SHP77 treated with DMSO at 0.1 percent for 48 hours (cell line): ENCODE measurements at places on chromosomes 16 and 17.

GRCh38 chr17:55322453-55322985, 57.8 kb downstream of the HLF start:
- no peak for DNase-seq

- no peak for DNase-seq
Measured at GRCh38 chr17:66981983-66982508, 17.5 kb downstream of the CACNG4 start.

DNA sequence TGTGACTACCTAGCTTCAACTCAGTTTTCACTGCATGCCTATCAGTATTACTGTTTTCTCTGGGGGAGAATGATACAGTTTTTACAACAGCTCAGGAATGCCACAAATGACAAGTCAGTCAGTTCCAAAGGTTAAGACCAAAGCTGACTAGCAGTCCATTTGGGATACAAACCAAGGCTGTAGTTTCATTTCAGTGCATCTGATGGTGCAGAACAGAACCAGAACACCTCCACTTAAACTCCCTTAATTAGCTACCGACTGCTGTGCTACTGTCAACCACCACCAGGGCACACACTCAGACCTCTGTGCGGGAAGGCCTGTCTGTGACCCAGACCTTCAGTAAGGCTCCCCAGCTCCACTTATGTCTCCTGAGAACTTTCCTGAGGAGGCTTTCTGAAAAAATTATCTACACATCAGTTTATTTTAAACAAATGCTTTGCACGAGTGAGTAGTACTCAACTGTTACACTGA, 20.4 kb downstream of the NFE2L1 start:
- no peak for DNase-seq

- DNase-seq = no peak
Measured at GRCh38 chr16:53912155-53912554, 208.2 kb downstream of the FTO start.

DNA sequence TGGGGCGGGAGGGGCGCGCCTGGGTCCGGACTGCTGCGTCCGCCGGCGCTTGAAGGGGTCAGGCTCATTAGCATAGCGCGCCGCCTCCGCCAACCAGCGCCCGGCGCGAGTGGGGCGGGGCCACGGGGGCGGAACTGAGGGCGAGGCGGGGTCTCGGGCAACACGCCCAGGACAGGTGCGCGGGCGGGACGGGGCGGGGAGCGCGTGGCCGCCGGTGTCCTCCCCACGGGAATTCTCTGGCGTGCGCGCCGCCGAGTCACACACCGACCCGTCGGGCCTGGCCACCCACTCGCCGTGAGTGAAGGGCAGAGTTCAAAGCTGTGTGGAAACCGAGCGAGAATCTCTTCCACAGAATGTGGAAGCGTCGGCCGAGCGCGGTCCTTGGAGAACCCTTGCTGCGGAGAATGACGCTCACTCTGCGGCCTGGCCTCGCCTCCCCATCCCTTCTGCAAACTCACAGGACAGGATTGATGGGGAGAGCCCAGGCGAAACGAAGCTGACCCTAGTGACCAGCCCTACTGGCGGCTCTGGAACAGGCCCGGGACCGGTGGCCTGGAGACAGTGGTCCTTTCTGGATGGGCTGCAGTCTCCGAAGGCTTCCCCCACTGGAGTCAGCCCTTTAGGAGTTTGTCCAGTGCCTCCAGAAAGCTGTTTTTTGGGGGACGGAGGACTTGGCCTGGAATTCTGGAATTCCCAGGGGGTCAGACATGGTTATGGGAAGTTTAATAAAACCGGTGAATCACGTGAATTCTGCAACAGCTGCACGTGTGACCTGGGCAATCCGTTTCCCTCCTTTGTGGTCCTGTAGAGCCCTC, at the start of gene SNAI3:
Gene SNAI3, minus strand, starts transcription at position 69 of the 815 bp plus-strand sequence. CDS start 101 bp downstream, outside the sequence.
- DNase-seq = peak; percentile 46

GRCh38 chr16:972316-973002, 1.7 kb upstream of the LMF1 start:
- DNase-seq = no peak

DNA sequence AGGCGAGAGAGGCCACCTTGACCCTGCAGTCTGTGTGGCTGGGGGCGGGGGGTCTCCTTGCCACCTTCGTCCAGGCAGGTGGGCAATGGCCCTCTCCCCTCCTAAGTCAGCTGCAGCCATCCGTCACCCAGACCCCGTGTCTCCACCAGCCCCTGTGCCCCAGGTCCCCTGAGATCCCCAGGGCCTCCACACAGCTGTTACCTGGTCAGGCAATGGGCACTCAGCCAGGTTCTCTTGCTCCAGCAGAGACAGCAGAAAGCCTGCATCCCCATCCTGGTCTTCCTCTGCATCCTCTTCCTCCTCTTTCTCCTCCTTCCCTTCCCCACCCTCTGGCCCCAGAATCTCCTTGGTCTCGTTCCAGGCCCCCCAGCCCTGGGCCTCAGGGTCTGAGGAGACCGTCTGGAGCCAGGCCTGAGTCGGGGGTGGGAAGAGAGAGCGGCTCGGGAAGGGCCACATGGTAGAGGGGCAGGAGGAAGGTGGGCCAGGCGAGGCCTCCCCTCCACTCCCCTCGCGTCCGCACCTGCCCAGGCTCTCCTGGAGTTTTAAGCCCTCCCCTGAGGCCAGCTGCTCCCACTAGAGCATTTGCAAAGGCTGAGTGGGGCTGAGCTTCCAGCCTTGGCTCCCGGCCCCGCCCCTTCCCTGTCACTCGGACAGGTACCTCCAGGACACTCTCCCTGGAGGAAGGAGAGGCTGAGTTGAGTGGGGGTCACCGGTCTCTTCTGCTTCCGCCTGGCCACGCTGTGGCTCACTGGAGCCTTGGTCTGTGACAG, at the start of gene PABPN1L:
Gene PABPN1L, minus strand, starts transcription at position 510 of the 770 bp plus-strand sequence. Its CDS starts 54 bp downstream, at position 456.
- no peak for DNase-seq

DNA sequence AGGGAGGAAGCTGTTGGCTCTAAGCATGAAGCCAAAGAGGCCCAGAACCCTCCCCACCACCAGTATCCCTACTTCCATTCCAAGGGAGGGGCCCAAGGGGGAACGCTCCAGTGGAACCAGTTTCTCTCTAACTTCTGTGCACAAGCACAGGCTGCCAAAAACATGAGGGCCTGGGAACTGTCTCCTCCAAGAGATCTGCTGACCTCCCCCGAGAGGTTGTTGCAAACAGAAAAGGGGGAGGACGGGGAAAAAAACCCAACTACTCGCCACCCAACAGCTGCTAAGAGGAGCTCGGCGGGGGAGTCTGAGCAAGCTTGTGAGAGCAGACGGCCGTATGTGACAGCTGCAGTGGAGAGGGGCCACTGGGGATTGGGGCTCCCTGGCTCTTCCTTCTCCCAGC, 15.7 kb upstream of the SLC35B1 start:
- DNase-seq = no peak

DNA sequence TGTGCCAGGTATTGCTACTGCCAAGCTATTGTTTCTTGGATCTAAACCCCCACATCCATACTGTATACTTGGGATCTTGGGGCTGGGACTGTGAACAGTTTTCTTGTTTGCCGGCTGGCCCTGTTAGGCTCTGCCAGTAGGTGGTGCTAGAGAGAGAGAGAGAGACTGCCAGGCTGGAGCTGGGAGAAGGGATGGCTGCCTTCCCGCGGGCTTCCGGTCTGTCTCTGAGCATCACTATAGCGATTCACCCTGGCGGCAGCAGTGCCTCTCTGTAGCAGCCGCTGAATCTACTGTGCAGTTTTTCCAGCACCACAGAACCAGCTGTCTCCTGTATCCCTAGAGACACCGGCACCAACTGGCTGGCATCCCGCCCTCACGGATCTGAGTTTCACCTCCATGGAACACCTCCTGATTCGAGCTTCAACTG, 201.2 kb downstream of the UTP18 start:
- peak; percentile 26 for DNase-seq

DNA sequence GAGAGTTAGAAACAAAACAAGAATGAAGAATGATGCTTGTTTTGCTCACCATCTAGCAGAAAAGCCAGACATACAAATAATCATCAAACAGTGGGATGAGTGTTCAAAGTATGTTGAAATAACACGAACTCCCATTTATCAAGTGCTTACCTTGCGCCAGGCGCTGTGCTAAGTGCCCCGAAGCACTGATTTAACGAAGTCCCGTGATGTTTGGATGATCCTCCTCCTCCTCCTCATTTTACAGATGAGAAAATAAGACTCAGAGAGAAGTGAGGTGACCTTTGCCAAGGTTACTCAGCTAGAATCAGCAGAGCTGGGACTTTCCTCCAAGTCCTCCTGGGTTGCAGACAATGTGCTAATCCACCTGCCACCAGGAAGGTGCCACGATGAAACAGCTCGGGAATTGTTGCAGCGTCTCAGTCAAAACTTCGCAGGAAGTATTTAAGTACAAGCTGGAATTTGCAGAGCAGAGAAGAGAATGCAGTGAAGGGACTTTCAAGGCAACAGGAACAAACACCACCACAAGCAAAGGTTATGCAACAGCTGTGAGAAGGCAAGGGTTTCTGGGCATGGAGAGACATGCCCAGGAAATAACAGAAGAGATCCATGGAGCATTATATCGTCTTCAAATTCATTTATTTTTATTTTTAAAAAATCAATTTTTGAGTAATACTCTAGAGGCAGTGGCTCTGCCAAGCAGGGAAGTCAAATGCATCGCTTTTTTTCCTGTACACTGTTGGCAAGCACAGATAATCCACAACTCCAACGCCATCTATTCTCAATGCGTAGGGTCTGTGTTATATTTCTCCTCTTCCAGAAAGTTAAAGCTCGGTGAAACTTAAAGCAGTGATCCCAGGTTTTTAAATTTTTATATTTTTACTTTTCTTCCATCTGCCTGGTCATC, 11.1 kb downstream of the PRCD start:
- DNase-seq = no peak

DNA sequence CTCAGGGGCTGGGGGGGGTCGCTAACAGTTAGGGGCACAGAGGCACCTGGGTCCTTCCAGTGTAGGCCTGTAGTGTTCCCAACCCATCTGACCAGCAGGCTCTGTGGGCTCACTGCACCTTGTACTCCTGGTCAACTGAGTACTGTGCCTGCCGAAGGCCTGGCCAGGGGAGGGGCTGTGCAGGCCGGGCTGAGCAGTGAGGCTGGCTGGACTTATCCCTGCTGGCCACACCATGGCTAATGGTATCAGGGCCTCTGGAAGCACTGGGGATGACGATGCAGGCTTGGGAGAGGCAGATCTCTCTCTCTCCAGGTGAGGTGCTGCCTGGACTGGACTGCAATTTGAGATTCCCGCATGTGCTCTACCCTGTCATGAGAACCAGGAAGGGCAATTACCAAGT, 58.9 kb upstream of the SDK2 start:
- no peak for DNase-seq

DNA sequence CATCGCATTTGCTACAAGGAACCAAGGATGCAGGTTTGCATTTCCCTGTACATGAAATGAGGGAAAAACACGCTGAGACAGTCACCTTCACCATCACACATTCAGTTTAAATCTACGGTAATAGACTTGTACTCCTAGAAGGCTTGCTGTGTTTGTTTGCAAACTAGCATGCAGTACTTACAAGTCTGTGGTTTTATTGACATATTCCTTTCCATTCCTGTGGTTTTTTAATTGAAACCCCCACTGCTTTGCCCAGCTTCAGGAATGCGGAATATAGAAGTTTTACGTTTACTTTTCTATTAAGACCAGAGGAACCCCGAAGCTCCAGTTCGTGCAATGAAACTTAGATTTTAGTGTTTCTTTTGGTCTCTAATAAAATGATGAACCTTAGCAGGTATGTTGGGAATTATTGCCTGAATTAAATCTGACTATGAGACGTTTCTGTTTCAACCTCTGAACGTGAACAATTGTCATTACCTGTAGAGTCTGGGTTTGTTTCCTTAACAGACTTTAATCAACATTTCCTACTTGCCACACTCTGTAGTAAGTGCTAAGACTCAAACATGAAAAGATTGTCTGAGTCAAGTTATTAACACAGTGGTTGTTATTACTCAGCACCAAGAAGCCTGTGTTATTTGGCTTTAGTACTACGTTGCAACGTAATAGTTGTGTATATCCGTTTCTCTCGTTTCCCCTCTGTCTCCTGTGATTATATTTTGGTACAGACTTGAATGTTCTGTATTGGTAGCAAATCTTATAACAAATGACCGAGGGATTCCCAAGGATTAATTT, 793.3 kb upstream of the GOT2 start:
- DNase-seq = no peak
